ENCODE measurements at places on chromosomes 12 and 14.

DNA sequence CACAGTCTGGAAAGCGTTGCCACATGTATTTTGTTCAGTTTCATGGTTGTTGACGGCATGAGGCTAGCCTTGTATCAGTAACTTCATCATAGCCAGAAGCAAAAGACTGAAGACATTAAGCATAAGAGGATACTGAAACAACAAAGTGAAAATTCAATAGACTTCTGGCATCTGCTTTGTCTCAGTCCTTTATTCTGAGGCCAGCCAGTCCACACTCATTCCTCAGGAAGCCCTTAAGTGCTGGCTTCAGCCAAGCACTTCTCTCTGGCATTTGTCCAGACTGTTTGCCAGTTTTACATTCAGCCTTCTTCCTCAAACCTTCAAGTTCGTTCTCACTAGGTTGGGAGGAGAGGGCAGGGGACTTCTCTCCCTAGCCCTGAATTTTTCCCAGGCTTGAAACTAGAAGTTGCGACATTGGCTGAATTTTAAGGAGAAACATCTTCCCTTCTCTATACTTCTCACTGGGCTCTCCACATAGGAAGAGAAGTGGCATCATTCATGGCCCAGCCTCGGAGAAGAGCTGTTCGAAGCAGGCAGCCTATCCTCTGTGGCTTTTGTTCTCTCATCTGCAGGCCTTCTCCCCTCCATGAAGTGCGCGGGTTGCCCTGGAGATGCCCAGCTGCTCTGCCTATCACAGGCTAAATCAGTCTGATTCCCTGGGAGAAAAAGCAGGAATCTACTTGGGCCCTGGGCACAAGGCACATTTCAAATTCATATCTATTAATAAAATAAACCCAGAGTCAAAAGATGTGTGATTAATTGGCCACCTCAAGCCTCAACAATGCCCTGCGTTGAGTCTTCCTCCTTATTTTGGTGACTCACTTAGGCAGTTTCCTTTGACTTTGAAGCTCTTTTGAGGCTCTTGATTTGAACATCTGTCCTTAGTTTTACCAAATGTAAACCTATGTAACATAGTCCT is 130.9 kb upstream of the PLEKHA5 start:
- DNase-seq: no peak

GRCh38 chr12:49261721-49262120 is 3.2 kb upstream of the TUBA1C start:
- no peak for DNase-seq

DNA sequence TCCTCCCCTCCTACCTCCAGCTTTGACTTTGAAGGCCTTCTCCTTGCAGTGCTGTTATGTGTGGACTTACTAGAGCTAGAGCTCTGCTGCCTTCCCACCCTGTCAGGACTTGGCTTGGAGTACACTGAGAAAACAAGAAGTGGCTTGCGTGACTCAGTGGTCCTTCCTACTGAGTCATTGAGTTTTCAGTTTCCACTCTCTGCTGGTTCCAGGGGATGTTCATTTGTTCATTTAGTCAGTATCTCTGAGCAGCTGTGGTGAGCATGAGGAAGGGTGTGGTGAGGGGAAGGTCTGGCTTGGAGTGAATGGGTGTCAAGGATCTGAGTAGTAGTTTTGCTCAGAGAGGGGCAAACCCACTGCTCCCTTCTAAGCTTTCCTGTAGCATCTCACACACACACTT is 17.2 kb upstream of the ELK3 start:
- DNase-seq: no peak

- no peak for DNase-seq
These were observed 19.4 kb downstream of the KRT85 start for GRCh38 chr12:52347551-52348510.

DNA sequence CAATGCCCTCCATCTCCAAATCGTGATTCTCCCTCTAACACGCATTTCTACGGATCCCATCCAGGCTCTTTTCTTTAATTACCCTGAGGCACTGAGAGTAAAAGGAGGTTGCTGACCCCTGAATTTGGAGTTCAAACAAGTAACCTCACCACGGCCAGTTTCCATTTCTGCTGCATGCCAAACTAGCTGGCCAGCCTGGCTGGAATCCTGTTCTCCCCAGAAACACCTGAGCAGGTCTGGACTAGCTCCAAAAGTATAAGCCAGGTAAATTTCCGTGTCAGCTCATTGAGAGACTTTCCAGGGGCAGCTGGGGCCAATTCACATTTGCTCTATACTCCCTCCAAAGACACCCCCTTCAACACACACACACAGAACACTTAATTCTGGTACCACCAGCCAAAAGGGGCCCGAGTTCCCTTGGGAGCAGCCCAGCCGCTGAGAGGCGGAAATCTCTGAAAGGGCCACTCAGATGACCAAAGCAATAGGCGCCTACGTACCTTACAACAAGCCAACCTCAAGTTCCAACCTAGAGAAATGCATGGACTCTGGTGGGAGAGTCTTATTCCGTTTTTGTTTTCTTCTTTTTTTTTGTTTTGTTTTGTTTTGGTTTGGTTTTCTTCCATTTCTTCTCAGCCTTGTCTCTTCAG is 131.4 kb downstream of the NDUFA12 start:
- DNase-seq: no peak

DNA sequence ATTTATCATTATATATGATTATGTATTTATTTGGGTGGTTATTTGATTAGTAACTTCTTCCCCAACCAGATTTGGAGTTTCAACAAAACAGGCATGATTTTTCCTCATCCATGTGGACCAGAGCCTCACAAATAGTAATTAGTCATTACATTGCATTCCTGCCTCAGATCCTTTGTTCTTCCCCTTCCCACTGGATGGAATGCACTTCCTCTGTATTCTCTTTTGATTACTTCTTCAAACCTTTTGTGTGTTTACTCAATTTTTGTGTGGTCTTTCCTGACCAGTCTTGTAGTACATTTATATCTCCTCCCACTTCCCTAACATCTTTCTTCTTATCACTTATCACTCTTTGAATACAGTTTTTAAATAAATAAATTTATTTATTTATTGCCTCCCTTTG is 15.5 kb downstream of the SYT1 start:
- no peak for DNase-seq

DNA sequence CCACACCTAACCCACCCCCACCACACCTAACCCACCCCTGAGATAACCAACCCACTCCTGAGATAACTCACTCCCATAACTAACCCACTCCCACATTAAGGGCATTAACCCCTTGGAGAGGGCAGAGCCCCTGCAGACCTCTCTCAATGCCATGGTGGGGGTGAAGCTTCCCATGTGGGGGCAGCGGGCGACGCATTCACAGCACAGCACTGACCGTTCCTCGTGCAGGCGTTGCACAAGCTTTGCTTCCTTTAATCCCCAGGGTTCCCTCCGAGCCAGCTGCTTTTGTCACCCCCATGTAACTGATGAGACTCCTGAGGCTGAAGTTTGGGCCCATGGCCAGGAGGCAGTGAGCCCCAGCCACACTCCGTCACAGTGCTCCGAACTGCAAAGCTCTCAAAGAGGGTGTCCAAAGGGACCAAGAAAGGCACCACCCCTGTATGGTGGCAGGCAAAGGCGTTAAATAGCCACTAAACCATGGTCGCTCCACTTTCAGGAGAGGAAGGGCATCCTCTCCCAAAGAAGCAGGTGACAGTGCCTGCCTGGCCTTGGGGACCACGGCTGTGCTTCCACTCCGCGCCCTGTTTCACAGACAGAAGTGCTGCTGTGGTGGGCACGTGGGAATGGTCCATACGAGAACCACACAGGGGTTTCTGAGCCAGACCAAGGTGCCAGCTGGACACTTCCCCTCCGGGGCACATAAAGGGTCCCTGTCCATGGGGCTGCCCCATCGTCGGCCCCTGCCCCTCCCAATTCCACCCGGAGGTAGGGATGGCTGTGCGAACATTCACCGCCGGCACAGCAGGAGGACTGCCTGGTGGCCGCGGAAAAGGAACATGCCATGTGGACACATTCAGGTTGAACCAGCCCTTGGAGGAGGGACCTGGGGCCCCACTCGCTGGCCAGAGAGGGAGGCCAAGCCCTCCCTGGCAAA is 28.3 kb downstream of the GALNT9 start:
- peak; percentile 28 for DNase-seq
